Kidney (tissue), 22 donors: ENCODE measurements at places on chromosomes 1 and 21. TPM values are rescaled to one million over a fixed set of nuclear protein-coding genes. Genes with fewer than 3 reads are reported as not detected.
A peak's percentile ranks its signal among the peaks of the same experiment; 100 is the strongest.

Gene SELE
- 0.92 TPM for polyA plus RNA-seq

GRCh38 chr1:220811695-220812094 lies 25.0 kb downstream of the MTARC1 start:
- no peaks in the 10 kb centered on the region for H3K27me3 ChIP-seq
- peaks cover 2% of the 10 kb centered on the region for H3K4me1 ChIP-seq
- H3K27ac ChIP-seq = no peak overlapping the region

Gene OR2T11
- not detected for polyA plus RNA-seq

DNA sequence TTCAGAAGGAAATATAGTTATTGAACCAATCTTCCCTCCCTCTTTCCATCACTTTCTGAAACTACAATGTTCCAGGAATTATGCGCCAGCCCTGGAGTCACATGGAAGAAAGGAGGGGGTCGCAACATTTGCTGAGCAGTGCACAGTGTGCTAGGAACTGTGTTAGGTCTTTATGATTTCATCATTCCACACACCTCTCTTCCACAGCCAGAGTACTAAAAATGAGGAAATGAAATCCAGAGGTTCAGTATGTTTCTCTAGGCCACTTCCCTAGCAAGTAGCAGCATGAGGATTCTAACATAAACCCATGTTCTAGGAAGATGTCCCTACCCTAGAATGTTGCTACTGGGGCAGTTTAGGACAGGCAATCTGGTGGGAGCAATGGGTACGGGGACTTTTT lies 158.1 kb downstream of the SLC45A1 start:
- no peak overlapping the region for H3K4me3 ChIP-seq

GRCh38 chr1:55375617-55376258 lies 160.6 kb upstream of the USP24 start:
- peak; percentile 44 for DNase-seq
- H3K36me3 ChIP-seq = no peaks in the 10 kb centered on the region
- no peak overlapping the region for H3K27ac ChIP-seq
- no peaks in the 10 kb centered on the region for H3K27me3 ChIP-seq
- no peaks in the 10 kb centered on the region for H3K4me1 ChIP-seq
- H3K4me3 ChIP-seq = no peak overlapping the region

DNA sequence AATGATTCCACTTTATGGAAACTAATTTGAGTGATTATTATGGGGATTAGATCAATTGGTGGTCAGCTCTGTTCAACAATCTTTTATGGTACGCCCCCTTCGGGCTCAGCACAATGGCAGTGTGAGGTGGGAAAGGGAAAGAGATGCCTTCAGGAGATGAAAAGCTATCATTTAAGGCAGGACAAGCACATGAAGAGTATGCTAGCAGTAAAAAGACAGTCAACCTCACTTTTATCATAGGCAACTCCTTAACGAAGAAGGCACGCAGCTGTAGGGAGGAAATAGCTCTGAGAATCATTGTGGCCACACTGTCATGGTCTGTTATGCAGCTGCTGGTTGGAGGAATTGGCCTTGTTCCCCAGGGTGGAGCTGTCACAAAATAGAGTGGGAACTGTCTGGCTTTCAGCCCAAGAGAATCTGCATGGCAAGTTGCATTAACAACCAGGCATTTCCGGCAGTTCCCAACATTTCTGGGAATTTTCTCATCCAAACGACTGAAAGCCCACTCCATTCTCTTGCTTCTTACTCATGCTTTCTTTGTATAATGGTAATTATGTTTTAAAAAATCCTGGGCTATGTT lies 54.4 kb upstream of the BCL10 start:
- peaks cover 9% of the 10 kb centered on the region for H3K4me1 ChIP-seq
- H3K36me3 ChIP-seq = no peaks in the 10 kb centered on the region
- no peaks in the 10 kb centered on the region for H3K27me3 ChIP-seq
- peak overlapping the region; percentile 59 for H3K27ac ChIP-seq
- H3K4me3 ChIP-seq = no peak overlapping the region
- DNase-seq = no peak

- H3K27me3 ChIP-seq = no peaks in the 10 kb centered on the region
- no peak overlapping the region for H3K27ac ChIP-seq
- H3K4me1 ChIP-seq = peaks cover 26% of the 10 kb centered on the region
- H3K36me3 ChIP-seq = peaks cover 2% of the 10 kb centered on the region
- H3K4me3 ChIP-seq = no peak overlapping the region
Measured at GRCh38 chr1:15033264-15033663, 120.3 kb upstream of the TMEM51 start.

Gene LCE3E
- polyA plus RNA-seq = not detected

- no peaks in the 10 kb centered on the region for H3K36me3 ChIP-seq
- no peak overlapping the region for H3K4me3 ChIP-seq
- no peaks in the 10 kb centered on the region for H3K27me3 ChIP-seq
- DNase-seq = no peak
- H3K4me1 ChIP-seq = no peaks in the 10 kb centered on the region
Measured at GRCh38 chr1:73356485-73356884, 841.5 kb downstream of the LRRIQ3 start.

DNA sequence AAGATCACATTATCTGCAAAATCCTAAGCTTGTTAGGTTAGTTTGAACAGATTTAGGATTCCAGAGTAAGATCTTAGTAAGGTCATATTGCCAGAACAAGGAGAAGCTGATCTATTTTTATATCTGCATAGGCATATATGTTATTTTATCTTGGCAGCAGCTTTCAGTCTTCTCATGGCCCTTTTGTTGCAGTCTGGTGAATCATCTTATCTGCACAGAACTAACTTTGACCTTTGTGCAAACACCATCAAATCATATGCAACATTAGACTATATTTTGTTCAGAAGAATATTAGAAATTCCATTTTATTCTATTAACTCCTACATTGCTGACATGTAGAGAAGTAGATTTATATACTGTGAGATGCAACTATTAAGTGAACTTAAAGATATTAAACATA lies 107.3 kb downstream of the CLEC20A start:
- H3K36me3 ChIP-seq = no peaks in the 10 kb centered on the region
- H3K4me3 ChIP-seq = no peak overlapping the region
- H3K27ac ChIP-seq = no peak overlapping the region
- H3K4me1 ChIP-seq = no peaks in the 10 kb centered on the region
- no peaks in the 10 kb centered on the region for H3K27me3 ChIP-seq
- DNase-seq = no peak

- no peak overlapping the region for H3K27ac ChIP-seq
- H3K4me1 ChIP-seq = no peaks in the 10 kb centered on the region
- H3K27me3 ChIP-seq = no peaks in the 10 kb centered on the region
- DNase-seq = no peak
- no peak overlapping the region for H3K4me3 ChIP-seq
Measured at GRCh38 chr1:182337736-182338571, 53.6 kb downstream of the GLUL start.

- H3K4me1 ChIP-seq = no peaks in the 10 kb centered on the region
- no peak overlapping the region for H3K27ac ChIP-seq
- H3K36me3 ChIP-seq = peaks cover 7% of the 10 kb centered on the region
- no peaks in the 10 kb centered on the region for H3K27me3 ChIP-seq
Measured at GRCh38 chr1:99886841-99887240, 36.7 kb downstream of the AGL start.

Gene TMPRSS3
- 3.0 TPM for polyA plus RNA-seq

Gene AK5
- 2.5 TPM for polyA plus RNA-seq

Gene PSMG1
- 50.8 TPM for polyA plus RNA-seq

GRCh38 chr1:199356561-199356960 lies 670.9 kb upstream of the NR5A2 start:
- no peak overlapping the region for H3K4me3 ChIP-seq
- no peaks in the 10 kb centered on the region for H3K36me3 ChIP-seq
- peak; percentile 49 for DNase-seq
- H3K27ac ChIP-seq = no peak overlapping the region
- H3K4me1 ChIP-seq = no peaks in the 10 kb centered on the region

- H3K36me3 ChIP-seq = no peaks in the 10 kb centered on the region
- DNase-seq = no peak
- H3K27me3 ChIP-seq = no peaks in the 10 kb centered on the region
- no peak overlapping the region for H3K4me3 ChIP-seq
- H3K27ac ChIP-seq = no peak overlapping the region
Measured at GRCh38 chr21:33975548-33976081, 60.0 kb upstream of the ATP5PO start.

DNA sequence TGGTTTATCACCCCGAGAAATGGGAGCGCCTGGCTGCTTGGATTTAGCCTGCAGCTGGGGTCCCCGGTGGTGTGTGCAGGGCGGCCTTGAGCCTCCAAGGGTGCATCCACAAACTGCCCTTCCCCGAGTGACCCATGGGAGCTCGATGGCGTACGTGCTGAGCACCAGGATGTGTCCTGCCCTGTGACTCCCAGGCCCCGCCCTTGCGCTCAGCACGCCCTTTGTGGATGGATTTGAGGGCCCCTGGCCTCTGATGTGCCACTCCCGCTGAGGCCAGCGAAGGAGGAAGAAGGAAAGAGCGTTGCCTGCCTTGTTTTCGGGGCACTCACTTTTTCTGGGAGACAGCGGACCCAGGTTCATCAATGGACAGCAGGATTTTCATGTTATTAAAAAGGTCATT lies 1.7 kb upstream of the TFF3 start:
- H3K27ac ChIP-seq = no peak overlapping the region
- H3K27me3 ChIP-seq = no peaks in the 10 kb centered on the region
- DNase-seq = no peak
- H3K36me3 ChIP-seq = no peaks in the 10 kb centered on the region
- no peak overlapping the region for H3K4me3 ChIP-seq

Gene NBPF4
- polyA plus RNA-seq = not detected

GRCh38 chr1:110207831-110208230 lies 2.3 kb upstream of the KCNC4 start:
- H3K4me1 ChIP-seq = no peaks in the 10 kb centered on the region
- H3K27me3 ChIP-seq = peaks cover 11% of the 10 kb centered on the region
- peak; percentile 79 for DNase-seq
- no peak overlapping the region for H3K4me3 ChIP-seq
- H3K27ac ChIP-seq = no peak overlapping the region

- no peak overlapping the region for H3K4me3 ChIP-seq
- H3K27me3 ChIP-seq = no peaks in the 10 kb centered on the region
- H3K27ac ChIP-seq = no peak overlapping the region
- DNase-seq = peak; percentile 78
- H3K4me1 ChIP-seq = no peaks in the 10 kb centered on the region
Measured at GRCh38 chr1:205826016-205826806, 13.2 kb upstream of the SLC41A1 start.

Gene KMO
- polyA plus RNA-seq = 35.5 TPM

Gene TRIM45
- 4.5 TPM for polyA plus RNA-seq

DNA sequence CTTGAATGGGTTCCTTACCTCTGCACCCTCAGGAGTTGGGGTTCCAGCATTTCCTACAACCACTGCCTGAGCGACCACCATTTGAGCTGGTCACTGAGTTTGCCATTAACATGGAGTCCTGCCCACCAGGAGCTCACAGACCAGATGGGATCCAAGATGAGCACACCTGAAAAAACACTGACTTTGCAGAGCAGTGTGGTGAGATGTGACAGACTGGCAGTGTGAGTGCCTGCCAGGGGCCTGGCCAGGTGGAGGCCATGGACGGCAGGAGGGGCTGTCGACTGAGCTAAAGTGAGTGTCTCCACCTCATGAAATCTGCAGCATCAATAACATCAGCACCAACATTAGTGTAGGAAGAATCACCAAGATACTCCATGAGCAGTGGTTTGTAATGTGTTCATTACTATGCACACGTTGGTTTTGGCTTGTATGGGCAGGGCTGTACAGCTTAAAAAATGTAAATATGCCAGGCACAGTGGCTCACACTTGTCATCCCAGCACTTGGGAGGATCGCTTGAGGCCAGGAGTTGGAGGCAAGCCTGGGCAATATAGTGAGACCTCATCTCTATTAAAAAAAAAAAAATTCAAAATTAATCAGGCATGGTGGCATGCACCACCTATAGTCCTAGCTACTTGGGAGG lies 12.2 kb upstream of the MIXL1 start:
- H3K36me3 ChIP-seq = no peaks in the 10 kb centered on the region
- no peaks in the 10 kb centered on the region for H3K4me1 ChIP-seq
- no peak overlapping the region for H3K27ac ChIP-seq
- no peak for DNase-seq
- no peak overlapping the region for H3K4me3 ChIP-seq
- H3K27me3 ChIP-seq = no peaks in the 10 kb centered on the region

DNA sequence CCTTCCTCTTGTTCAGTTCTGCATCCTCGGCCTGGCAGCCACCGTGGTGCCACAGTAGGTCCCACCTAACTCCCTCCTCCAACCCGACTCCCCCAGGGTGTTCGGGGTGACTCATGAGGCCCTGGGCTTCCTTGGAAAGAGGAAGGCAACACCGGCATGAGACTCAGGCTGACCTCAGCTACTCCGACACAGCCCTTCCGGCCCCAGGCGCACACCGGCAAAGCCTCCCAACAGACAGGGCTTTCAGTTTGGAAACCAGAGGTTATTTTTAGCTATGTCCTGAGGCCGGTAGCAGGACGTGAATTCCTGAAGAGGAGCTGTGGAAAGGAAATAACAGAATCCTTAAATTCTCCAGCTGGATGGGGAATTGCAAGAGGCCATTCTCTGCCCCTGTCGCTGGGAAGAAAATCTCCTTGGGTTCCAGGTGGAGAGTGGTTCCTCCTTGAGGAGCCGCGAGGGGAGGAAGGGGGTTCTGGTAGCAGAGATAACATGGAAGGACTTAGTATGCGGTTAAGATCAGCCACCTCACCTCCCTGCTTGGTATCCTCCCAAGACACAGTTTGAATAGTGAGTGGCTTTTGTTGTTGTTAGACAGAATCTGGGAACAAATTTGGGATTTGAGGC lies 24.4 kb downstream of the PLXNA2 start:
- peaks cover 5% of the 10 kb centered on the region for H3K36me3 ChIP-seq
- no peak overlapping the region for H3K4me3 ChIP-seq
- peak overlapping the region; percentile 73 for H3K27ac ChIP-seq
- no peaks in the 10 kb centered on the region for H3K27me3 ChIP-seq

DNA sequence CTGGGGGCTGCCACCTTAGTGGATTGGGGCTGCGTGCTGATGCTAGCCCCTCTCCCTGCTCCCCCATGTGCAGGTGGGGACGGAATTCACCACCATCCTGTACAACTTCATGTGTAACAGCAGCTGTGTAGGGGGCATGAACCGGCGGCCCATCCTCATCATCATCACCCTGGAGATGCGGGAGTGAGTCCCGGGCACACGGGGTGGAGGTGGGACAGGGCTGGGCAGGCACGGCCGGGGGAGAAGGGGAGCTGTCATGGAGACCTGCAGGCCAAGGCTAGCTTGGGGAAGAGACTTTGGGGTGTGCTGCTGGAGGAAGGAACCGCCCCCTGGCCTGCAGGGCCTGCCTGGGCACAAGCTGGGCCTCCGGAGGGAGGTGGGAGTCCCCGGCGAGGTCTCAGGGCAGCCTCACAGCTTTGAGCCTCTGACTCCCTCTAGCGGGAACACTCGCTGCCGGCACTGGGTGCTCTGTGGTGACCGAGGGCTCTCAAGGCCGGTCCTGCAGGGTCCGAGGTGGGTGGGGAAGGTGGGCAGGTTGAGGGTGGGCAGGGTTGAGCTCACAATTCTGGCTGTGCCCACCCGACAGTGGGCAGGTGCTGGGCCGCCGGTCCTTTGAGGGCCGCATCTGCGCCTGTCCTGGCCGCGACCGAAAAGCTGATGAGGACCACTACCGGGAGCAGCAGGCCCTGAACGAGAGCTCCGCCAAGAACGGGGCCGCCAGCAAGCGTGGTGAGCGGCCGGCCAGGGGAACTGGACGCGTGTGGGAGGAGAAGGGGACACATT lies 25.0 kb upstream of the CCDC27 start:
- H3K4me1 ChIP-seq = no peaks in the 10 kb centered on the region
- no peak for DNase-seq
- H3K27ac ChIP-seq = no peak overlapping the region
- no peaks in the 10 kb centered on the region for H3K27me3 ChIP-seq
